A549 treated with GW870086 at 1 μM for 4 hours (cell line): ENCODE measurements at places on chromosomes 4 and X. TPM values are rescaled to one million over a fixed set of nuclear protein-coding genes. Genes with fewer than 3 reads are reported as not detected.

Gene TMEM192
- 6.8 to 9.2 TPM (median 8.2 TPM) in 5 replicates for total RNA-seq

Gene MID1IP1
- total RNA-seq = 26.0 to 34.6 TPM (median 31.8 TPM) in 5 replicates

Gene CT47A1
- not detected in 5 replicates for total RNA-seq

Gene ADH7
- total RNA-seq = not detected in 5 replicates

Gene ZFX
- total RNA-seq = 7.7 to 10.5 TPM (median 9.2 TPM) in 5 replicates

Gene HSFX1
- total RNA-seq = 0.27 to 0.53 TPM (median 0.35 TPM) in 4 of 5 replicates, not detected in the other

Gene NDP
- total RNA-seq = not detected in 5 replicates

Gene BANK1
- total RNA-seq = 0.94 to 1.3 TPM (median 1.1 TPM) in 5 replicates
